ENCODE measurements at places on chromosomes 6 and 20.

DNA sequence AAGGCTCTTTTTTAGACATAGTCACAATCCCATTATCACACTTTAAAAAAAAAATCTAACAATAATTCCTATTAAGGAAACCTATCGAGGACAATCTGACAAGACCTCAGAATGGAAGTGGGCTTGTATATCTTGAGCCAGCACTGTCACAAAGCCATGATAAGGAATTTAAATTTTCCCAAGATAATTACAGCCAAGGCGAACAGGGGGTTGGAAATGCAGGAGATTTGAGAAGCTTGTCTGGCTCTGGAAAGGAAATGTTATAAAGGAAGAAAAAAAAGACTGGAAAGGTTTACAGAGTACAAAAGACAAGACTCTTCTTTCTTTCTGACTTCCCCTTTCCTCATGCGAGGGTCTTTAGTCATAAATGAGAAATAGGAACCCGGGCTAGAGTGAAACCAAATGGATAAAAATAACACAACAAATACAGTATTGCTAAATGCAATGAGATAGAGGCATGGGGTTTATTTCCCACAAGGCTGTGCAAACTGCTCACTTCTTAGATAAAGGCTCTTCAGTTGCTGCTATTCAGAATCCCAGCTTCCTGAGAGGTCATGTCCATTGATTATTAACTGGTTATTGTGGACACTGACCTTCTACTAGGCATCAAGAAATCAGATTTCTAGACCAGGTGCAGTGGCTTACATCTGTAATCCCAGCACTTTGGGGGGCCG is 13.4 kb upstream of the GHRH start:
- DNase-seq = no peak

GRCh38 chr6:105850261-105851112 is 235.6 kb upstream of the PRDM1 start:
- DNase-seq = no peak

DNA sequence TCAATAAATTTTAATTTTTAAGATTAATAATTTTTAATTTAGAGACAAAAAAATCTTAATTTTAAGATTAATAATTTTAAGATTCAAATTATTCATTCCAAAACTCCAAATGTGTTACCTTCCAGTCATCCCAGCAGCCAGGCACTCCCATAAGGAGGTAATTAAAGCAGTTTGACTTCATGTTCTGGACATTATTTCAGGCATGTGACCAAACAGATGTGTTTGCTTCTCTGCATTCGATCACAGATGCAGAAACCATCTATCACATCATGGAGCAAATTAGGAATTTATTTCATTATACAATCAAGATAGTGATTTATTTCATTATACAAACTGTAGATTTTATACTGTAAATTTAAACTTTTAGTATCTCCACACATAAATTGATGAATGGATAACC is 150.3 kb downstream of the AKAP7 start:
- no peak for DNase-seq

GRCh38 chr6:137880746-137881521 is 13.9 kb downstream of the TNFAIP3 start:
- no peak for DNase-seq

DNA sequence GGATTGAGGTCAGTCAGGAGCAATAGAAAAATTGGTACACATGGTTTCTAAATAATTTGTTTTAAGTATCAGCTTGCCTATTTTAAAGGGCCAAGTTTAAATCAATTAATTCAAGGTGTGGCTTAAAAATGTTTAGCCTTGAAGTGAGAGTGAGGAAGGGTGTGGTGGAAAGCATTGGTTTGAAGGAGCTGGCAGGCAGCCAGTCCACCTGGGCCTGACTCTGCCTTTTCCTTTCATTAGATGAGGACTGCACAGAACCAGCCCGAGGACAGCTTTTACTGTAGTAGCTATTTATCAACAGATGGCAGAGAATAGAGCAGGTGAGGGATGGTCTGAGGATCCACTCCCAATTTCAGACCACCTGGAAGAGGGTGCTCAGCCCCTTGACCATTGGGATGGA is 42.4 kb downstream of the DHX35 start:
- no peak for DNase-seq

- DNase-seq = no peak
Observed at GRCh38 chr6:14200047-14200446, 82.5 kb downstream of the CD83 start.

DNA sequence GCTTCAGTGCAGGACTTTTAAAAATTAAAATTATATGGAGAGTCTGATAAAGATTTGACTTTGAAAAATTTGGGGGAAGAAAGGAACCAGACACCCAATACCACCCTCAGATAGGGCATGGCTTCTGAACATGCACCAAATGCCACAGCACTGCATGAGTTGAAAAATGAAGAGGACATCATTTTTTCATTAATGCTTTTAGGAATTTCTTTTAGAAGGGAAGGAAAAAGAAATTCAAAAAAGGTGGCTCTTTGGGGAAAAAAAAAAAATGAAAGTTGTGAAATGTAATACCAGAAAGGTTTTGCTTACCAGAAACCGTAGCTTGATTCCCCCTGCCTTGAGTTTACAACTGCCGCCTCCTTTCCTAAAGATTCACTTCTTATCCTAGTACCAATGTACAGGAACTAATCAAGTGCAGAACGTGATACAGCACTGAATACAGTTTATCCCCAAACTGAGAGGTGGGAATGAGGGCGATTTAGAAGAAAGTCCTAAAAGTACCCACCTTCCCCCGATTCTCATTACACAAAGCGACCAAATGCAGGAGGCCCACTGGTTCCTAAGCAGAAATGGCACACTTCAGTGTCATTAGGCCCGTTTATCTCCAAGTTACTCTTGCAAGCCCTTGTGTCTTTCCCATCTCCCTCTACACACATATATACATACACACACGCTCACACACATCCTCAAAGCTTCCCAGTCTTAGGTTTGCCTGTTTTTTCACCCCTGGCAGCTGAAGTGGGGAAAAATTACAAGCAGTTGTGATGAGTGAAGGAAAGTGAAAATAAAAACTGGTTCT is 2.8 kb downstream of the PPP1R10 start:
- no peak for DNase-seq

DNA sequence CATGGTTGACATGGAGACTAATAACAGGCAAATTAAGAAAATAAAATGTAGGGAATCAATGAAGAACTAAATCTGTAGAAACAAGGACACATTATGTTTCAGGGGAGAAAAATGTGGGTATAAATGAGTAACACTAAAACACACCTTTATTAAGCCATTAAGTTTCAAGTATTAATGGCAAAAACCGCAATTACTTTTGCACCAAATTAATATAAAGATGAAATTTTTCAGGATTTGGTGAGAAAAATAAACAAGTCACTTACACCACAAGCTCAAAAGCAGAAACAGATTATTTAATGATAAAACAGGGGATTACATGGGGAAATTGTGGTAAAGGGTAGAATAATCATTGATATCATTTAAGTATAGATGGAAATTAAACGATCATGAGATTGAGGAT is 793.8 kb upstream of the FLRT3 start:
- no peak for DNase-seq

GRCh38 chr6:132659082-132659481 is at the start of gene TAAR1:
TAAR1 (minus strand) TSS chr6:132659182; CDS start chr6:132646003, 13,179 bp downstream.
- no peak for DNase-seq

GRCh38 chr6:30357678-30358540 is 13.0 kb downstream of the RPP21 start:
- peak; percentile 82 for DNase-seq

- DNase-seq = no peak
Observed at GRCh38 chr20:25288291-25289181, 40.7 kb downstream of the PYGB start.

- DNase-seq = peak; percentile 93
Observed at GRCh38 chr6:44072959-44073611, 54.2 kb downstream of the MRPL14 start.

- no peak for DNase-seq
Observed at GRCh38 chr6:41462033-41462432, 84.1 kb upstream of the FOXP4 start.

- DNase-seq = peak; percentile 44
Observed at GRCh38 chr20:38152175-38152620, 12.9 kb downstream of the TGM2 start.

- DNase-seq = no peak
Observed at GRCh38 chr6:164825386-164825785, 484.0 kb downstream of the C6orf118 start.

DNA sequence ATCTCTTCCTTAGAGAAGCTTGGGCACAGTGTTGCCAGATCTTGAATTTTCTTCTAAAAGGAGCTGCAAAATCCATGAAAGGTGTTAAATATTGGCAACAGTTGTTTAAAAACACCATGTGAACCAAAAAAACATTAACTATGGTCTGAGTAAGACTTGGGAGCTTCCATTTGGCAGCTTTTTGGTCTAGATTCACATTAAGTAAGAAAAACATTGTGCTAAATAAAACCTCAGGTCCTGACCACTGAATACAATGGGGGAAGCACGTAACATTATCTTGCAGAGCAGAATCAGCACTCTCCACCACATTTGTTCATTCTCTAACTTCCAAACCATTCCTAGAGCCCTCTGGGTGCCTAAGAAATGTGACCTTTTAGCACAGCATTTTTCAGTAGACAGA is 437.6 kb upstream of the PLCB4 start:
- no peak for DNase-seq

- no peak for DNase-seq
Observed at GRCh38 chr6:166430269-166430668, 47.5 kb upstream of the MPC1 start.

- peak; percentile 42 for DNase-seq
Observed at GRCh38 chr20:9903048-9903655, 64.3 kb upstream of the PAK5 start.

DNA sequence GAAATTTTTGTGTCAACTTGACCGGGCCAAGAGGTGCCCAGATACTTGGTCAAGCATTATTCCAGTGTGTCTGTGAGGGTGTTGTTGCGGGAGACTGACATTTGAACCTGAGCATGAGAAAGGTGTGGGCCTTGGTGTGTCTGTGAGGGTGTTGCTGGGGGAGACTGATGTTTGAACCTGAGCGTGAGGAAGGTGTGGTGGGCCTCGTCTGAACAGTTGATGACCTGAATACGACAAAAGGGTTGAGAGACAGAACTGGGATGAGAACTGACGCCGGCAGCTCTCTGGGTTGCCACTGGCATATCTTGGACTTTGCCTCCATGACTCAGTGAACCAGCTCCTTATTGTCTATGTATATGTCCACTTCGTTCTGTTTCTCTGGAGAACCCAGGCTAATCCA is 240.5 kb downstream of the ERMARD start:
- no peak for DNase-seq

DNA sequence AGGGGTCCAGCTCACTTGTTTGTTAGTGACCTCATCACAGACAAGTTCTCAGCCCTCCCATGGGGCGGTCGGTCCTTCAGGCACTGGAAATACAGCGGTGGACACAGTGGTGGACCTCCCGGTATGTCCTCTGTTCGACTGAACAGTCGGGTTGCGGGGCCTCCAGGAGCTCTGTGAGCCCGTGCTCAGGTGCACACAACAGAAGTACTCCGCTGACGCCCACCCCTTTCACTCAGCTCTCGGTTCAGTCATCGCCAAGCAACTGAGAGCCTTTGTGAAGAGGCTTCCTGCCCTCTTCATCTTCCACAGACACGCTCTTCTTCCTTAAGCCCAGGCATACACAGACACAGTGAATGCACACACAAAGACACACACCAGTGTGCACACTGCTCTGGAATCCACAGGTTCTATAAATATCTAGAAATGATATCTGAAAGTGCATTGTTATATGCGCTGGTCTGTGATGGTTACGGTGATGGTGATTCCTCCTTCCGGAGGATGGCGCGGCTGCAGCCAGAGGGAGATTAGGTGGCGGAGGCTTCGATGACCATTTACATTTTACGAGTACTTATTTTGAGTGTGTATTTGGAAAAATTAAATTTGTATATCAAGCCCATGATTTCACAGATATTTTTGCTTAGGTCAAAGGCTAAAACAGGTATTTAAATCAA is 46.8 kb upstream of the BHLHE23 start:
- no peak for DNase-seq

DNA sequence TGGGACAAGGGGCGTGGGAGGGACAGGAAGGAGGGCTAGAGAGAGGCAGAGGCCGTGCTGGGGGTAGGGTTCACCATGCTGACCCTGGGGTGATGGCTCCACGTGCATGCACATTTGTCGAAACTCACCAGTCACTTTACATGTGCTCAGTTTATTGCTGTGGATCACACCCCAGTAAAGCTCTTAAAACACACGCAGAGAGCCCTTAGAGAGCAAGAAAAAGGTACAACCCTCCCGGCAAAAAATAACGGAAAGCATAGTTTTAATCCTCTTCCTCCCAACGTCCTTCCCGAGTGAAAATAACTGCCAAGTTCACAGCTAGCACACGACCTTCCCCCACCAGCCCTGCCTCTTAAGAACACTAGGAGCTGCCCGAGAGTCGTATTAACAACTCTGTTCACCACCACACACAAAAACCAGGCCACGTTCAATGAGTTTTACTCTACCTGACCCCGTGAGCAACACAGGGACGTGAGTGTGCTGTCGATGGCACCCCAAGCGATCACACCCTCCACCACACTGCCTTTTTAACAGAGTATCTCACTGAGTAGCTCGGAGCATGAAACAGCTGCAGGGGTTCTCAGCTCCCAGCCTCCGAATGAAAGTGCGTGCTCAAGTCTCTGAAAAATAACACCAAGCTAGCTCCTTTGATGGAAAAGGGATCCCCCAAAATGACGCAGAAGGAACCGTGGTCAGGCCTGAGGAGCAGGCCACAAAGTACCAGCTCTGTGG is 39.7 kb downstream of the TAF4 start:
- no peak for DNase-seq

GRCh38 chr6:50707191-50707590 is 6.1 kb upstream of the TFAP2D start:
- DNase-seq = no peak

- no peak for DNase-seq
Observed at GRCh38 chr20:2751347-2751877, 49.0 kb downstream of the CPXM1 start.

DNA sequence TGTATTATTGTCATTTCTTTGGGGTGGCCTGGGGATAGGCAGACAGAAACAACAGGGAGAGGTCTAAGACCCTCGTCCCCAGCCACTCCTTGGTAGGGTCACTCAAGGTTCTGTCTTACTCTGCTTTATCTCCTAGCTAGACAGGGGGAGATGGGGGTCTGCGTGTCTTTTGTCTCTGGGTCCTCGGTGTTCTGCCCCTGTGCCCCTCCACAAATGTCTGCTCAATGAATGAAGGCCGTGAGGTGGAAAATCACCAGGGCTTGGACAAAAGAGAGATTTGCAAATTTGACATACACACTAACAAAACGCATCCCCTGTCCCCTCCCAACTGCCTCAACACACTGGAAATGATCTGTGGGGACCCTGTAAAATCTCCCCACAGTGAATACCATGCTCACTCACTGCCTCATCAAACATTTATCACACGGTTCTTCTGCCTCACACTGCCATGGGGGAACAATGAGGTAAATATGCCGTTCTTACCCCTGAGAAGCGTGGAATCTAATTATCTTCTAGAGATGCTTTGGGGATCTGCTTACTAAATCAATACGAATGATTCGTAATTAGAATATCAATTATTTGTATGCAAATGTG is 13.2 kb upstream of the VAPB start:
- no peak for DNase-seq

- DNase-seq = no peak
Observed at GRCh38 chr6:18829272-18829870, 442.2 kb downstream of the RNF144B start.

GRCh38 chr6:67594366-67594765 is 1040.7 kb upstream of the ADGRB3 start:
- no peak for DNase-seq

GRCh38 chr20:10649797-10650160 is 24.0 kb downstream of the JAG1 start:
- no peak for DNase-seq

Measured in iPS-NIHi11 (cell line).